Glutamatergic neuron (in vitro differentiated cells): ENCODE measurements at places on chromosomes 3 and 15. TPM values are rescaled to one million over a fixed set of nuclear protein-coding genes. Genes with fewer than 3 reads are reported as not detected.

GRCh38 chr3:122076491-122077292, 21.5 kb downstream of the CD86 start:
- DNase-seq = no peak

- no peak for DNase-seq
Observed at GRCh38 chr15:101327147-101327740, 32.2 kb upstream of the SNRPA1 start.

- no peak for DNase-seq
Observed at GRCh38 chr3:127613406-127613805, 15.2 kb downstream of the MCM2 start.

DNA sequence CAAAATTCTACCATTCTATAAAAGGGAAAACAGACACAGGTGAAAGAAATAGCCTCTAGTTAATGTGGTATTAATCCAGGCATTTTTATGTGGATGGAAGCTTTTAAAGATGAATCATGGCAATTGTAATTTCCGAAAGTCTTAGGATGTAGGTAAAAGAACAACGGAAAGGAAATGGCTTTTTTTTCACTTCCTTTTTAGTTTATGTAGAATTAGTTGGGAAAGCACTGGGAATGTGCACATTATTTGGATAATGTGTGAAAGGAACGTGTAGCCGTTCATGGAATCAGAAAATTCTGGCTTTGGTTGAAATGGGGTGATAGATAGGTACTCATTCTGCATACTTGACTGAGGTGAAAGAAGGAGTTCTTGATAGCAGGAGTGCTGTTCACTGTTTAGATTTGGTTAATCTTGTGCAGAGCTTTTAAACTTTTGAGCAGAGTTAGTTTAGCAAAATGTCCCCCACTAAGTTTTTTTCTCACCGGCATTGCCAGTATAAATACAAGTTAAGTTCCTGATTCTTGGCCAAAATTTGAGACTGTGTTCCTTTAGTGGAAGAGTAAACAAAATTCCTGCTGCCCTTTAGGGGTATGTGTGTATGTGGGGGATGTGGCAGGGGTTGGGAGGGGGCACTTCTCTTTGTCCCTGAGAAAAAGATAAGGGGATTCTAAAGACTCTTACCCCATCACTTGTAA, 20.2 kb upstream of the UTS2B start:
- DNase-seq = no peak

DNA sequence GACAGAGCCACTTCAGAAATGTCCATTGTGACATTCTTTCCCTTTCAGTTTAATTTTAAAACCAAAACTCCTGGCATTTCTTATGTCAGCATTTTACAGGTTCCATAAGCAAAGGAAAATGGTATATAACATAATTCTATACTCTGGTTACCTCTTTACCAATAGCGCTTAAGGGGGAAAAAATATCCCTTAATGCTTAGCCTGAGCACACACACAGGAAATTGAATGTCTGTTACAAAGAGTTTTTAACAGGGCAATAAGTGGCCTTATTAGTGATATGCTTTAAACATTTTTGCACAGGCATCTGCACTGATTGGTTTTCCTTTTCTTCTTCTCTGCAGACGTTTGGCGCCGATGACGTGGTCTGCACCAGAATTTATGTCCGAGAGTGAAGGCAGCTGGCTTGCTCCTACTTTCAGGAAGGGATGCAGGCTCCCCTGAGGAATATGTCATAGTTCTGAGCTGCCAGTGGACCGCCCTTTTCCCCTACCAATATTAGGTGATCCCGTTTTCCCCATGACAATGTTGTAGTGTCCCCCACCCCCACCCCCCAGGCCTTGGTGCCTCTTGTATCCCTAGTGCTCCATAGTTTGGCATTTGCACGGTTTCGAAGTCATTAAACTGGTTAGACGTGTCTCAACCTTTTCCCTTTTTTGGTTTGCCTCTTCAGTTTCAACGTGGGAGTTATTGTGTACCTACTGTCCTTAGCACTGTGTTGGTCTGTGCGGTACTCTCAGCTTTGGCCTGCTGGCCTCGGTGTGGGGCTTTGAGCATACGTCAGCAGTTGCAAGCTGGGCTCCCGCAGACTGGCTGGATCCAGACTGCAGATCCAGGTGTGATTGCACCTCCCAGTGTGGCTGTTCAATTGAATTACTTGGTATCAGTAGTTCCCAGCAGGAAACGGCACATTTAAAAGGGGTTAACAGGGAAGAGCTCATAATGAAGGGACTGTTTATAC, 7.7 kb downstream of the CRABP1 start:
- no peak for DNase-seq

DNA sequence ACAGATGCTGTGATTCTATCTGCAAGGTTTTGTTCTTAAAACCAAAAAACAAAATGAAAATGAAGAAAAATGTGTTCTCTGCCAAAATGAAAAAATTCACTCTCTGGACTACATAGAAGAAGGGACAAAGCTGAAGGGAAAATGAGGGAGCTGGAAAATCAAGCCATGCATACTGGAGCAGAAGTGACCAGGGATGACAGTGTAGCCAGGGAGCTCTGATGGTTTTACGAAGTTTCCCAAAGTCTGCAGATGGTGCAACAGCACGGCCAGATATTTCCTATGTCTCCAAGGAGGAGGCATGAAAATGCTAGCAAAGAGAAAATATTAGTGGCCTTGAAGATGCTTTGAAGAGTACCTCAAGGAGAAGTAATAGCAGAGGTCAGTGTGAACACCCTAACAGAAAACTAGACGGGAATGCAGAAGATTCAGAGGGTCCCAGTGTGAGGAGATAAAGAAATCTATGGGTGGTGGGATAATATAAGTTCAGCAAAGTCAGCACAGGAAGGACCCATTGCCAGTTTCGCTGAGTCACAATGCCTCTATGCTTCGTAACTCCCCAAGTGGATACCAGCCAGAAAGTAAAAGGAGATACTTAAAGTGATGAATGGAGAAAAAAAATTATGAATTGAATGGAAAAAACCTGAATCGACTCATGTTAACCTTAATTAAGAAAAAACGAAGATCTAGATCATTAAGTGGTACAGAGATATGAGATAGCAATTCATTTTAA, 39.0 kb upstream of the POMGNT2 start:
- DNase-seq = no peak

GRCh38 chr3:94293793-94294195, 230.9 kb downstream of the NSUN3 start:
- no peak for DNase-seq

- no peak for DNase-seq
Observed at GRCh38 chr3:171760477-171760876, 49.8 kb downstream of the PLD1 start.

DNA sequence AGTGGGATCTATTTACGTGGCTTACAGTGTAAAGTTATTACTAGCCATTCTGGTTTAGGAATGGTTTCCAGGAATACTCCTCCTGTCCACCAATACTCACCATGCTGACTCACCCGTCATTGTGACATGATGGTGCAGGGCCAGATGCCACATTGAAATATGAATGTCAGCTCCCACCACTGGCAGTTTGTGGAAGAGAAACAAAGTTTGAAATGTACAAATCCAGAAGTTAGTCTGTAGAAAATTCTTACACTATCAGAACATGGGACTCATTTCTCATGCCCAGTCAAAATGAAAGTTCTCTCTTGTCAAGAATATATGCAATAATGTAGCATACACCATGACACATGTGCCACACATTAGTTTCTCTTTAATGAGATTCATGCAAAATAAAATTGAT, 14.4 kb upstream of the TSPAN3 start:
- no peak for DNase-seq

GRCh38 chr3:87437765-87438164, 161.4 kb upstream of the POU1F1 start:
- DNase-seq = no peak

DNA sequence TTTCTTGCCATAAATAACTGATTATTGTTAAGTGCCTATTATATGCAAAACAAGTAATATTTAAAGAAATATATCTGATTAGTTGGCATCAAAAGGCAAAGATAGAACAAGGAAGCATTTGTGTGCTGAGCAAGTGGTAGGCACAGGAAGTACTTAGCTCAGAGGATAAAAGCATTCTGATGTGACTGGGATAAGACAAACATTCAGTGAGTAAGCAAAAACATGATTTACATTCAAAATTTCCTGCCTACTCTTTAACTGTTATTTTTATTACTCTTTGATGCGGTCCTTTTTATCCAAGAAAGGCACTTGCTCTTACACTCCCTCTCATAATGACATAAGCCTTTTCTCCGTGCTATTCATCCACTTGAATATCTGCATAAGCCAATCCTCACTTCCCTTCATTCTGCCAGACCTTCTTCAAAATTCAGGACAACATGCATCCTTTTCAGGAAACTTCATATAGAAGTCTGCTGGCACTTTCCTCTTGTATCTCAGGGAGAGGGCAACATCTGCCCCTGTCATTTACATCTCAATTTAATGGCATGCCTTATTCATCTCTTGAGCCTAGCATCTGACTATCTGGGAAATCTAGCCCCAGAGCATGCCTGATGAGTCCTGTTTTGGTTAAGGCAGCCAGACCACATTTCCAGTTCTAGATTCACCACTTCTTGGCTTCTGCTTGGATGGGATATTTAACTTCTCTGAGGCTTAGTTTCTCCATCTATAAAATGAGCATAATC, 478.2 kb upstream of the ROBO2 start:
- DNase-seq = no peak

DNA sequence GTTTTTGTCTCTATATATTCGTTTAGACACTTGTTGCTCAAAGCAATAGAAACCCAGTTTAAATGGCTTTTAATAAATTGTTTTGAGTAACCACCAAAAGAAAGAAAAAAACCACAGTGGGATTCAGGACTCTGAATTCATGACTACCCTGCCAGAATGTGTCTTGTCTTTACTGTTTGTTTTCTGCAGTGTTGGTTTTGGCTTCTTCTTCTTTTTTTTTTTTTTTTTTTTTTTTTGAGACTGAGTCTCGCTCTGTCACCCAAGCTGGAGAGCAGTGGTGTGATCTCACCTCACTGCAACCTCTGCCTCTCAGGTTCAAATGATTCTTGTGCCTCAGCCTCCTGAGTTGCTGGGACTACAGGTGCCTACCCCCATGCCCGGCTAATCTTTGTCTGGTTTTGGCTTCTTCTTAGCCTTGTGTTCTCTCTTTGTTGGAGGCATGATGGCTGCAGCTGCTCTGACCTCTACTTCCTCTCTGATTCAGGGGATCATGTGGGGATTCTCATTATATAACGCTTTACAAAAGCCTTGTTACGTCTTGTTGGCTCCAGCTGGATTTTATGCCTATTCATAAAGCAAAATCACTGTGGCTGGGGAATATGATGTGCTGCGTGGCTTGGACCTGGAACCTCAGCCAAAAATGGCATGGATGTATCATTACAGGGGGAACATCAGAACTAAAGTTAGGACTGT, 54.0 kb downstream of the PLS1 start:
- DNase-seq = no peak

GRCh38 chr15:92306663-92307062, 87.0 kb upstream of the ST8SIA2 start:
- peak; percentile 33 for DNase-seq

GRCh38 chr15:56228352-56228751, 15.3 kb downstream of the RFX7 start:
- DNase-seq = no peak

GRCh38 chr15:90151989-90152645, 49.0 kb upstream of the SEMA4B start:
- DNase-seq = no peak

CFAP20DC gene
- total RNA-seq = 8.4 TPM

GP9 gene
- total RNA-seq = not detected

PTX3 gene
- 2.4 TPM for total RNA-seq
